Naive thymus-derived CD4-positive, alpha-beta T cell (primary cell): ENCODE measurements at places on chromosomes 4 and X. TPM values are rescaled to one million over a fixed set of nuclear protein-coding genes. Genes with fewer than 3 reads are reported as not detected.

DNA sequence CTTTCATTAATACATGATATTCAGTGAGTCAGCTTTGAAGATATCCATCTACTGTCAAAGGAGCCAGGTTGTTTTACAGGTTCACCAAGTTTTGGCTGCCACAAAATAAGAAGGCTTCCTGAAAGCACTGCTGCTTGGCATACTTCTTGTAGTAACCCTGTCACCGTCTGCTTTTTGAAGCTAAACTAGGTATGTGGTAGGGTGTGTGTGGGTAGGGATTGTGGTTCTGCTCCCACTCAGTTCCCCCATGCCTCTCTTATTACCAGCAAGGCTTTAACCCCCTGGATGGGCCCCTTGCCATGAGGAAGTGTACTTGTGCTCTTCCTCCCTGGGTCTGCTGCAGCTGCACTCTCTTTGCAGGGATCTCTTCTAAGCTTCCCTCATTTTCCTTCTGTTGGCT lies 191.2 kb downstream of the BANK1 start:
- no peak for DNase-seq

DNA sequence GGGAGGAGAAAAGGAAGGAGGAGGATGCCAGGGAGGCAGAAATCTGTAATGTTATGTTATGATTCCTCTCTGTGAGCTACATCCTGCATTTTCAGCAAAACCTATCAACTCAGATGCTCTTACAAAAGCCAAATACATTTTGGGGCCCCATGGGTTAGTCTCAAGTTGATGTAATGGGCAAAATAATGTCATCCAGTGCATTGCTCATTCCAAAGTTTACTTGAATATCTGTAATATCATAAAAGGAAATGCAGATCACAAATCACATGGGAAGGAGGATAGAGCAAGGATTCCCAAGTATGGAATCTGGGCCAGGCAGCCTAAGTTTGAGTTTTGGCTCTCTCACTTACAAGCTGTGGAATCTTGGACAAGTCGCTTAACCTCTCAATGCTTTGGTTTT lies 74.9 kb upstream of the SOD3 start:
- DNase-seq: no peak

DNA sequence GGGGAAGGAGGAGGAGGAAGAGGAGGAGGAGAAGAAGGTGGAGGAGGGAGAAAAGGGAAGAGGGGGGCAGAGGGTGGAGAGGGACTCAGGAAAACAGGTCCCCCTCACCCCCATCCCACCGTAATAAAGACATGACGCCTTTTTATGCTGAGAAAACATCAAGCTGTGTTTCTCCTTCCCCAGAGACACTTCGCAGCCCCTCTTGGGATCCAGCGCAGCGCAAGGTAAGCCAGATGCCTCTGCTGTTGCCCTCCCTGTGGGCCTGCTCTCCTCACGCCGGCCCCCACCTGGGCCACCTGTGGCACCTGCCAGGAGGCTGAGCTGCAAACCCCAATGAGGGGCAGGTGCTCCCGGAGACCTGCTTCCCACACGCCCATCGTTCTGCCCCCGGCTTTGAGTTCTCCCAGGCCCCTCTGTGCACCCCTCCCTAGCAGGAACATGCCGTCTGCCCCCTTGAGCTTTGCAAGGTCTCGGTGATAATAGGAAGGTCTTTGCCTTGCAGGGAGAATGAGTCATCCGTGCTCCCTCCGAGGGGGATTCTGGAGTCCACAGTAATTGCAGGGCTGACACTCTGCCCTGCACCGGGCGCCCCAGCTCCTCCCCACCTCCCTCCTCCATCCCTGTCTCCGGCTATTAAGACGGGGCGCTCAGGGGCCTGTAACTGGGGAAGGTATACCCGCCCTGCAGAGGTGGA lies 45.3 kb upstream of the SHOX start:
- no peak for DNase-seq

- no peak for DNase-seq
Observed at GRCh38 chr4:165137205-165137604, 24.5 kb upstream of the TMEM192 start.

DNA sequence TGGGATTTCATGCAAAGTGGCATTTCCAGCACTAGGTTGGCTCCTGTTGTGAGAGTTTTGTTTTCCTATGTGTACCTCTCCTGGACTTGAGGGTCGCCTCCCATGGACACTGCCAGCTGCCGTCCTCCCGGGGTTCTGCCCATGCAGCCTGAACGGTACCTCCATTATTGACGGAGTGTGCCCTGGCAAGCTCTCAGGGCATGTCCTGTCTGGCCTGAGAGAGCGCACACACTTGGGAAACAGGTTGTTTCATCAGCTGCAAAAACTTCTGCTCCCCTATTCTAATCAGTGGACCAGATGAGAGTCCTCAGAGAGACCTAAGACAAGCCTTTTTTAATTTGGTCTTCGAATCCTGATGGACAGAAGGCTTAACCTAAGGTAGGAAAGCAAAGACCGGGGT lies 56.6 kb upstream of the HOPX start:
- DNase-seq: no peak

- no peak for DNase-seq
Observed at GRCh38 chr4:6939761-6940743, 30.4 kb downstream of the TBC1D14 start.

DNA sequence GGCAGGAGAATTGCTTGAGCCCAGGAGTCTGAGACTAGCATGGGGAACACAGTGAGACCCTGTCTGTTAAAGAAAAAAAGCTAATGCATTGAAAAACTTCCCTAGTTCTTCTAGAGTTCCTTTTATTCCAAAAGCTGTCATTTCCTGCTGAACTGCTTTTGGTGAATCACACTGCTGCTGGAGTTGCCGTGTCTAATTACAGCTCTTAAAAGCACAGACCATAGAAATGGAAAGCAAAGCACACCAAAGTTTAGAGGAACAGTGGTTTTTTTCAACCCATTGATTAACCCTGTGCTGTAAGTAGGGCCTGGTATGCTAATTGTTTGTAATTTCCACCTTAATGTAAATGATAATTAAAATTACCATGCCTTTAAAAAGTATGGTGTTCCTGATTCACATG lies 52.4 kb downstream of the SEPTIN11 start:
- no peak for DNase-seq

GRCh38 chr4:6655924-6656323 lies 15.4 kb downstream of the MRFAP1 start:
- DNase-seq: no peak

- peak; percentile 34 for DNase-seq
Observed at GRCh38 chrX:119758731-119759247, 401 bp downstream of the SOWAHD start.

GRCh38 chr4:173130687-173131086 lies 37.9 kb upstream of the GALNT7 start:
- DNase-seq: no peak

DNA sequence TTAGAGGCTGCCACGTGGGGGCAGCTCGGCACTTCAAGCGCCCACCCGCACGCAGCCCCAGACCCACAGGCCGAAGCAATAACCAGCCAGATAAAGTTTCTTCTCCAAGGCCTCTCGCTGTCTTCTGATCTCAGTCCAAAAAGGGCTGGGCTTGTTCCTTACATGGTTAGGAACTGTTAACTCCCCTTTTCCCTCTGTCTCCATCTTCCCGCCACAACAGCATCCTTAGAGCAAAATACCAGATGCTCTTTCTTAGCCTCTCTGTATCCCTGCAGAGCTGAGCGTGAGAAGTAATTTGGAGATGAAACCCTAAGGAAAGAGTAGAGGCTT lies 23.4 kb upstream of the KIAA1210 start:
- no peak for DNase-seq

DNA sequence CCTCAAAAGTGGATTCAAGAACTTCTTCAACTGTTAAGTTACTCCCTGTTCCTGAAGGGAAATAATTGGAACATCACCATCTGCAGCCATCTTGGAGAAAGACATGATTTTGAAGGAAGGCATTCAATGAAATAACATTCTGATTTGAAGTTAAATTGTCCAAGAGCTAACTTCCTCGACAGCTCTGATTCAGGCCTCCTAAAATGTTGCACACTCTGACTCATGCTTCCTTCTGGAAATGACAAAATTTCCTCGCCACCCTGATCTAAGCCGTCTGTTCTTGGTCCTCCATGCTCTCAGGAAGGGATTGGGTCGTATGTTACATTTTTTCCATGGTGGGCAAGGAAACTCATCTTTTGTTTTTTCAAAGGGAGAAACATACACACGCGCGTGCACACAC lies 496.9 kb upstream of the DIPK2B start:
- no peak for DNase-seq

- DNase-seq: no peak
Observed at GRCh38 chr4:42915484-42915883, 23.0 kb downstream of the GRXCR1 start.

DNA sequence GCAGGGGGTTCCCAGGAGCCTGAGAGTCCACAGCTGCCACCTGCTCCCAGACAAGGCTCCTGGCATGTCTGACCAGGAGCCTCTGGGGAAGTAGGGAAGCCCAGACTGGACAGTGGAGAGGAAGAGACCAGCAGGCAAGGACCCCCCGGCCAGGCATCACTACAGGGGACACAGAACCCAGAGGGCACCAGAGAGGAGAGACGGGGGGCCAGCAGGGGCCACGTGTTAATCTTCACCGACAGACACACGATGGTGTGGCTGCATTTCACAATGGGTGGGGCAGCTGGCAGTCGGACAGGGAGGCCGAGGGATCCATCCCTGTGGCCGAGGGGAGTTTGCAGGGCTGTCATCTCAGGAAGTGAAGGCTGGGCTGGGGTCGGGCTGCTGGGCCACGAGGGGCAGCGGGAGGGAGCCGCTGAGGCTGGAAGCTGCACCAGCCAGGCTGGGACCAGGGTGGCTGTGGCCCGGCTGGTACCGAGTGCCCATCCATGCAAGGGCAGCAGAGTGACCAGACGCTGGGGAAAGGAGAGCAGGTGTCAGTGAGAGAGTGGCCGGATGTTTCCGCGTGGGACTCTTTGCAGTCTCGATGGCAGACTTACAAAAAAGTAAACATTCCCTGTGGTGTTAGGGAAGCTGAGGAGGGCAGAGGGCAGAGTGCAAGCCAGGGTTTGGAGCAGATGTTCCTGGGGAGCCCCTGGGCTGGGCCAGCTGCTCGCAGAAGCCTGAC lies 4.7 kb downstream of the PDE6B start:
- DNase-seq: no peak

DNA sequence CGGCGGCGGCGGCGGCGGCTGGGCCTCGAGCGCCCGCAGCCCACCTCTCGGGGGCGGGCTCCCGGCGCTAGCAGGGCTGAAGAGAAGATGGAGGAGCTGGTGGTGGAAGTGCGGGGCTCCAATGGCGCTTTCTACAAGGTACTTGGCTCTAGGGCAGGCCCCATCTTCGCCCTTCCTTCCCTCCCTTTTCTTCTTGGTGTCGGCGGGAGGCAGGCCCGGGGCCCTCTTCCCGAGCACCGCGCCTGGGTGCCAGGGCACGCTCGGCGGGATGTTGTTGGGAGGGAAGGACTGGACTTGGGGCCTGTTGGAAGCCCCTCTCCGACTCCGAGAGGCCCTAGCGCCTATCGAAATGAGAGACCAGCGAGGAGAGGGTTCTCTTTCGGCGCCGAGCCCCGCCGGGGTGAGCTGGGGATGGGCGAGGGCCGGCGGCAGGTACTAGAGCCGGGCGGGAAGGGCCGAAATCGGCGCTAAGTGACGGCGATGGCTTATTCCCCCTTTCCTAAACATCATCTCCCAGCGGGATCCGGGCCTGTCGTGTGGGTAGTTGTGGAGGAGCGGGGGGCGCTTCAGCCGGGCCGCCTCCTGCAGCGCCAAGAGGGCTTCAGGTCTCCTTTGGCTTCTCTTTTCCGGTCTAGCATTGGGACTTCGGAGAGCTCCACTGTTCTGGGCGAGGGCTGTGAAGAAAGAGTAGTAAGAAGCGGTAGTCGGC lies 528 bp downstream of the FMR1 start:
- no peak for DNase-seq

- DNase-seq: no peak
Observed at GRCh38 chr4:48100256-48100655, 33.8 kb downstream of the TXK start.

- DNase-seq: no peak
Observed at GRCh38 chrX:10787264-10787663, 166.9 kb upstream of the MID1 start.

GRCh38 chrX:107851215-107851614 lies 25.5 kb downstream of the MID2 start:
- no peak for DNase-seq

DNA sequence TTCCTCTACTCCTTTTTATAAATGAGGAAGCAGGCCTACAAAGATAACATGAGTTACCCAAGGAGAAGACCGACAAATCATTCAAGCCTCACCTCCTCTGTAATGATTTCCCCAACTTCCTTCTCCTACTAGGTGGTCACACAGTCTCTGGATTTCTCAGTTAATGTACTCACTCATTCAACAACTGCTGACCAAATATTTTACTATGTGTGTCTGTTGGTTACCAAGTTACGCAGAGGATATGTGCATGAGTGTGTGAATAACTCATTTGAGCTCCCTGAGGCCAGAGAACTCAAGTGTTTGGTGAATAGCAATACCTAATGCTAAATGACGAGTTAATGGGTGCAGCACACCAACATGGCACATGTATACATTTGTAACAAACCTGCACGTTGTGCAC lies 10.4 kb downstream of the CASK start:
- no peak for DNase-seq

GRCh38 chr4:23130845-23131244 lies 438.1 kb downstream of the GBA3 start:
- DNase-seq: no peak

DNA sequence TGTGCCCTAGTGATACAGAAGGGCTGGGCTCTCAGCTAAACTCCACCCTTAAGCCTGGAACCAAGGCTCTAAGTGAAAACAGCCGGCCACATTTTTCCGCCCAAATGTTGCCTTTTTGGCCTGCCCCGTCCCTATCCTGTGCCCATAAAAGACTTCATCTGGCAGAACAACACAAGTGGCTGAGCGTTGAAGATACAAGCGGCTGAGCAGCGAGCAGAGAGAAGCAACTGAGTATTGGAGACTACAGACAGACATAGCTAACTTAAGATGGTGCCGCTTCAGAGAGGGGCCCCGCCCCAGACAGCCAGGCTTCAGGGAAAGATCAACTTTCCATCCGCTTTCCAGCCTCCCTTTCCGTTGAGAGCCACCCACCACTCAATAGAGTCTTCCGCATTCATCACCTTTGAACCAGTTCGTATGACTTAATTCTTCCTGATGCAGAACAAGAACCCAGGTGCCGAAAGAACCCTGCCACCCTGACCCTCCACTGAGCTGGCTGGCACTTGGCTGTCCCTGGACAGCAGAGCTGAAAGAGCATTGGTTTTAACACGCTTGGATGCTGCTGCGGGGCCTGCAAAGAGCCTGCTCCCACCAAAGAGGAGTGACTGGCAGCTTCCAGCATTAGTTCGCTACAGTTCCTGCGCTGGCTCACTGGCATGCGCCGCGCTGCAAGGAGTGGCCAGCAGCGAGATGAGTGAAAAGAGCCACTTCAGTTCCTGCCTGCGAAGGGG lies 853.2 kb upstream of the INTU start:
- DNase-seq: no peak

The GYG2 gene
- not detected for total RNA-seq

The TRIM75 gene
- total RNA-seq: not detected

The GAGE1 gene
- total RNA-seq: not detected

The ANXA10 gene
- total RNA-seq: not detected

The ODAM gene
- not detected for total RNA-seq

The GLRB gene
- not detected for total RNA-seq

The MAOA gene
- not detected for total RNA-seq

The GC gene
- not detected for total RNA-seq

The TREX2 gene
- 5.5 TPM for total RNA-seq

The HMGN5 gene
- total RNA-seq: 0.46 and 0.92 TPM in 2 replicates

The IRAK1 gene
- total RNA-seq: 50.6 TPM

The GPR143 gene
- not detected for total RNA-seq

The ASB9 gene
- not detected for total RNA-seq

The RASGEF1B gene
- 11.5 TPM for total RNA-seq

The RAB41 gene
- total RNA-seq: not detected
